ENCODE measurements at places on chromosomes 2 and 18.

DNA sequence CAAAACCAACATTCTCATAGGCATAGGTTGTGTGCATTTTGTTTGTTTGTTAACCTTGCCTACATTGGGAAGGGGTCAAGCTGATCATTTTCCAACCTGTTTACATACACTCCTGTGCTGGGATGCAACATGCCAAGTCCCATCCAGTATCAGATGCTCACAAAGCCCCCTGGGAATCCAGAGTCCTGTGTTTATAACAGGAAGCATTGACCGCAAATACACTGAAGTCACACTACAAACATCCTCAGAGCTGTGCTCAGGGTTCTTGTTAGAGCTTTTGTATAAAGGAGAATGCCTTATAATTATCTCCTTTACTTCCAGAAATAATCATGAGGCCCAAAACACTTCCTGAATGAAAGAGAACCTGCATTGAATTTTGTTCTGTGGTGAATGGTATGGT lies 488.7 kb upstream of the TCF4 start:
- no peak for DNase-seq

DNA sequence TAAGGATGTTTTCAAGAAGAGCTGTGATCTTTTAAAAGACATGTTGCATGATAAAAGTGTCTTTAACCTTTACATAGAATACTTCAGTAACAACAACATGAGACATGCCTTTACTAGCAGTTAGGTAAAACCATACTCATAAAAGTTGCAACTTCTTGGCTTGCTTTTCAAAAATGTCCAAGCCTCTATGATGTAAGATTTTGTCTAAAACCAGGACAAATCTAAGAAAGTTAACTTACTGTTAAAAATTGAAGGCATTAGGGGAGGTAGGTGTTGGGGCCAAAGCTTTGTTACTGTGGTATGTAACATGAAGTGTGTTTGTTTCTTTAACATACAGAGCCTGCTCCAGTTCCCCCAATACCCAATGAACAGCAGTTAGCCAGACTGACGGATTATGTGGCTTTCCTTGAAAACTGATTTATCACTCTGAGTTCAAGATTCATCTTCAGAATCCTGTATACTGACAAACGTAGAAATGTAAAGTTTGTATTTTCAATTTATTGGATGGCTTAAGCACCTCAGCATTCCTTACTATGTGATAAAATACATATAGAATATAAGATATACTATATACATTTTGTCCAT lies 11.7 kb downstream of the COPS8 start:
- DNase-seq = no peak

GRCh38 chr2:167292430-167293171 lies 404.3 kb downstream of the XIRP2 start:
- peak; percentile 81 for DNase-seq

DNA sequence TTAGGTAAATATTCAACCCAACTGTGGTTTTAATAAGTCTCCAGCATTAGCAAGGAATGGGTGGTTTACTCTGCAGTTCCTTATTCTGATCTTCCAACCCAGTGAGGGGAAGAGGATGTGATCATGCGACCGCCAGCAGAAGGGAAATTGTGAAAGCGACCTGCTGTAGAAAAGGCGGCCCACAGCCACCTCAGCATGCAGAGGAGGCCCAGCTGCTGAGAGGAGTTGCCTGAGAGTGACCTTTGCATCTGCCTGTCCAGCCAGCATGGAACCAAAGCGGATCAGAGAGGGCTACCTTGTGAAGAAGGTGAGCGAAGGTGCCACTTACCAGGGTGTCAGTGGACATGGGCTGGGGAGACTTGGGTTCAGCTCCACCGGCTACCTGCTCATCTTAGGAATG lies at the start of gene PLEK:
PLEK (plus strand) TSS at position 196 of the 400 bp plus-strand sequence; CDS start at position 266, 70 bp downstream.
- peak; percentile 23 for DNase-seq

GRCh38 chr18:25042641-25043051 lies 309.3 kb downstream of the ZNF521 start:
- peak; percentile 43 for DNase-seq

DNA sequence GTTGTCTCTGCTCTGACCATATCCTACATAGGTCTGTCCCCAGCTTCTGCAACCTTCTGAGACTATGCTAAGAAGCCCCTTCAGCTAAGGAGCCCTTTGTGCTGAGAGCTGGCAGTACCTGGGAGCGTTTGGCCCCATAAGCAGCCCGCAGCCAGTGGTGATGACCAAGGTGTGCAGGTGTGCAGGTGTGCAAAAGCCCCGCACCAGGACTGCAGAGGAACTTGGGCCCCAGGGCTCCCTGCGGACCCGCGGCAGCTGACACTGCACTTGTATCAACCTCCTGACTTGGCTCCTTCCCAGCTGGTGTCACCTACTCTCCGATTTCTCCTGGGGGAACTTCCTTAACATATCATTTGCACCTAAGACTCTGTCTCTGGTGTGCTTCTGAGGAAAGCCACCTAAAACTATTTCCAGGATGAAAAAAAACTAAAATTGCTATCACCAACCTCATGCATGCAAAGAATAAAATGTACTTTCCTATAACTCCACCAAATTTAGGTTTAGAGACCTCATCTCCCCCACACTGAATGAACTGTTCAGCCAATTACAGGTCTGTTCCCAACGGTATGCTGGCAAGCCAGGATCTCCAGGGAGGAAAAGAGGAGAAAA lies 16.1 kb upstream of the GNAL start:
- DNase-seq = no peak

DNA sequence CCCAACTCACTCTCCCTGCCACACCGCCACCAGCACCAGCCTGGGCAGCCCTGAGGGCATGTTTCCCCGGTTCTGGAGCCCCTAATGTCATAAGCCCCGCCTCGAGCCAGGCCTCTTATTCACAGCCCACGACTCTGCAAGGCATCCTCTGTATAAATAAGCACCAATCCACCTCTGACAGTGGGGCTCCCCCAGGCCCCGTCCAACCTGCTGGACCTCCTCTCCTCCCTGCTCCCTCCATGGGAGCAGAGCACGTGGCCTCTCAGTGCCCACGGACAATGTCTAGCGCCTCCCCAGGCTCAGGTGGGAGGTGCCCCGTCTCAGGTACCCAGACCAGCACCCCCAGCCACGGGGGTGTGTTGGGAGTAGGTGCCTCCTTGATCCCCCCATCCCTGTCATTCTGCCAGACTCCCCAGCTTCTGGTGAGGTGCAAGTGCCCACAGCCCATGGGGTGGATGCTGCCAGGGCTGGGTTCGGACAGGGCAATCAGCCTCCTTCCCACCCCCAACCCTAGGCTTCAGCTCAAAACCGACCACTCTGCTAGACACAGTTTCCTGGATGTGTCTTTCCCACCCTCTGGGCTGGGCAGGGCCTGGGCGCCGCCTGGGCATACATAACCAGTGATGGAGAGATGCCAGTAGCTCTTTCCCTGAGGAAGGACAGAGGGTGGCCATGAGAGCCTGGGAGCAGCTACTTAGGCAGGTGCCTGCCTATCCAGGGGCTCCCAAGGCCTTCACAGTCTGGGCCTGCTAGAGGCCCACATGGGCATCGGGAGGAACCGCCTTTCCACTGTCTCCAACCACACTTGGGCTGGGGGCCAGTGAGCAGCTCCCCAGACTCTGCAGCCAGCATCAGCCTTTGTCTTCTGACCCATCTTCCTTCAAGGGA lies 1.6 kb upstream of the ADRA2B start:
- DNase-seq = no peak

- no peak for DNase-seq
These were observed 129.5 kb downstream of the EVA1A start for GRCh38 chr2:75431276-75431675.

GRCh38 chr18:10056506-10056905 lies 142.7 kb downstream of the VAPA start:
- DNase-seq = no peak

DNA sequence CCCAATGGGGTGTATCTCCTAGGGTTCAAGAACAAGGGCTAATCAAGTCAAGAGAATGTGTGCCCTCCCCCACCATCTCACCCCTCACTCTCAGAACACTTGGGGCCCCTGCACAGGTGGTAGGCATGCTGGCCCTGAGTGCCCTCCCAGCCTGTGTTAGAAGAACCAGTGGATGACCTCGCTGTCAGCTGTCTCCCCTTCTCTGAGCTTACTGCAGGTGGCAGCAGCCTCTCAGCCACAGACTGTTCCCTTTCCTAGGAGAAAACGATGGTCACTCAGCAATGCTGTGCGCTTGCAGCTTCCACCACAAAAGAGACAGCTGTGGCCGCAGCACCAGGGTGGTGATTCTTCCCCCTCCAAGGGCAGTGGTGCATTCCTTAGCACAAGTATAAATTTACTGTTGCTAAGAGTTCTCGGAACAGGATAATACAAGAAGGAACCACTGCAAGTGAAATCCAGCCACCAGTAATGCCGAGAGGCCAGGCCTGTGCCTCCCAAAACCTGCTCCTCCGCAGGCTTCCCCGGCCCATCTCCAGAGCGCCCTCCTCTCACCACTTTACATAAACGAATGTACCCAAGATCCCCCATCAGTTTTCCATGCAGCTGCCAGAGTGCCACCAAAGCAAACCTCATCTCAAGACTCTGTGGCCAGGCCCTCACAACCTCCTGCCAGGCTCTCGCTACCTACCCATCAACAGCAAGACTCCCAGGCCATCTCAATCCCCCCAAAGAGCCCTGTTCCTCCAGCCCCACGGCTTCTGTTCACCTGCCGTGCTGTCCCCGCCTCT lies 935 bp upstream of the RAMP1 start:
- DNase-seq = peak; percentile 77

GRCh38 chr2:14322306-14322705 lies 310.2 kb upstream of the LRATD1 start:
- DNase-seq = peak; percentile 11

- DNase-seq = no peak
These were observed 14.6 kb downstream of the STRADB start for GRCh38 chr2:201466050-201466675.

DNA sequence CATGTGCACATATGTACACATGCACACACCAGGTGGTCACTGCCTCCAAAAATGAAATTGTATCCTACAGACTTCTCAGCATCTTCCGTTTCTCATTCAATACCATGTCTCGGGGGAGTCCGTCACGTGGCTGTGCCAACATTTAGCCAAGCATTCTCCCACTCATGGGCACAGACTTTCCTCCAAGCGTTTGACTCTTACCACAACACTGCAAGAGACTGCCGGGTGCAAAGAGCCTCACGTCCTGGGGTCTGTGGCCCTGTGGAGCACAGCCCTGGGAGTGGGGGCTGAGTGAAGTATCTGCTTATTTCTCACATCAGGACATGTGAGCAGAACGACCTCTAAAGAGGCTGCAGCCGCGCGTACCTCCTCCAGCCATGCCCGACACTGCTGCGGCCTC lies 28.0 kb downstream of the HDAC4 start:
- DNase-seq = no peak

DNA sequence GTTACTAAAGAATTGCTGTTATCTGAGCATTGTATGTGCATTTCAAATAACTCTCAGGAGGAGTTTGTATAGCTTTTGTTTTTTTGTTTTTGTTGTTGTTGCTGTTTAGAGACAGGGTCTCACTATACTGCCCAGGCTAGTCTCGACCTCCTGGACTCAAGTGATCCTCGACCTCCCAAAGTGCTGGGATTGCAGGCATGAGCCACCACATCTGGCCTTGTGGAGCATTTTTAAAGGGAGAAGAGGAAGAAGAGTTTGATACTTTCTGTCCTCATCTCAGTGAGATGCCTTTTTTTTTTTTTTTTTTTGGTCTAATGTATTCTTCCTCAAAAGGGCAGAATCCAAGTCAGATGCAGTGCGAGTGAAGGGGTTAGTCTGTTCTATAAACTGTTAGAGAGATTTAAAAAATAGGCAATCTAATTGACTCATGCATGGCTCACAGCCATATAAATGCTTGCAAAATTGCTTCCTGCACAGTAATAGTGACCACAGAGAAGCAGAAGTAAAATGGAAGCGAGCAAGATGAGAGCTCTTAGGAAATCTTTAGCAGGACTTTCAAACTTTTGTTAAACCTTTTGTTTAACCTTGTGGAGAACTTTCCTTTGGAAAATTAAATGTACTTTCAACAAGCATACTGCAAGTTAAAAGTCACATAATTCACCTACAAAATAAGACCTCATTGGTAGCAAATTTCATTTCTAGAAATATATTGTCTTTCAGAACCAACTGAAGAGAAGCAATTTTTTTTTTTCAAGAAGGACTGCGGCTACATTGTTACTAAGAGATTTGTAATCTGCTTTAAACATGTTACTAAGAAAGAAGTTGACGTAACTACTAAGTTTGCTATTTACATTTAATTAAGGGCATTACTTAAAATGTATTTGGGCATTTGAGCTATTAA lies 52.3 kb upstream of the ROCK1 start:
- DNase-seq = peak; percentile 82

GRCh38 chr18:54551590-54551989 lies 39.5 kb upstream of the DYNAP start:
- peak; percentile 28 for DNase-seq

- no peak for DNase-seq
These were observed 89.6 kb upstream of the PKDCC start for GRCh38 chr2:41958251-41958650.

DNA sequence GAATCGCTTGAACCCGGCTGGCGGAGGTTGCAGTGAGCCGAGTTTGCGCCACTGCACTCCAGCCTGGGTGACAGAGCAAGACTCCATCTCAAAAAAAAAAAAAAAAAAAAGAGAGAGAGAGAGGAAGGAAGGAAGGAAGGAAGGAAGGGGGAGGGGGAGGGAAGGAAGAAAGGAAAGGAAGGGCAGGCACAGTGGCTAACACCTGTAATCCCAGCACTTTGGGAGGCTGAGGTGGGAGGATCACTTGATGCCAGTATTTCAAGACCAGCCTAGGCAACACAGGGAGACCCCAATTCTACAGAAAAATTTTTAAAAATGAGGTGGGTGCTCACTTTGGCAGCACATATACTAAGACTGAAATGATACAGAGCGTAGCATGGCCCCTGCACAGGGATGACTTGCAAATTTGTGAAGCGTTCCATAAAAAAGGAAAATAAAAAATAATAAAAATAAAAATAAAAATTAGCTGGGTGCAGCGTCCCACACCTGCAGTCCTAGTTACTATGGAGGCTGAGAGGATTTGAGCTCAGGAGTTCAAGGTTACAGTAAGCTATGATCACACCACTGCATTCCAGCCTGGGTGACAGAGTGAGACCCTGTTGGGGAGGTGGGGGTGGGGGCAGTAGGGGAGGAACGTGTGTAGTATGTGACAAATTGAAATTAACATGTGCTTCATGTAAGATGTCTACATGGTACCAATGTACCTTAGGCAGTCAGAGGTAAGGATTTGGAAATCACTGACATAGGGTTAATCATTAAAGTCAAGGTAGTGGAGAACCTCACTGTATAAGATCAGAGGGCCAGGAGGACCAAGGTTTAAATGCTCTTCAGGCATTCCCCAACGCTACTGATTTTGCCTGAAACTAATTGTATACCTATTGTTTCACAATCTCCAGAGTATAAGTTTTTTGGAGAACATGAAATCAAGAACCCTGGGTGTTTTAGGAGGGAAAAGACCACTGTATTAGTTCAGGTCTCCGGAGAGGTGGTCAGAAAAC lies 1.4 kb downstream of the WDCP start:
- peak; percentile 28 for DNase-seq

- peak; percentile 12 for DNase-seq
These were observed 99.6 kb upstream of the MGAT5 start for GRCh38 chr2:134154246-134154645.

DNA sequence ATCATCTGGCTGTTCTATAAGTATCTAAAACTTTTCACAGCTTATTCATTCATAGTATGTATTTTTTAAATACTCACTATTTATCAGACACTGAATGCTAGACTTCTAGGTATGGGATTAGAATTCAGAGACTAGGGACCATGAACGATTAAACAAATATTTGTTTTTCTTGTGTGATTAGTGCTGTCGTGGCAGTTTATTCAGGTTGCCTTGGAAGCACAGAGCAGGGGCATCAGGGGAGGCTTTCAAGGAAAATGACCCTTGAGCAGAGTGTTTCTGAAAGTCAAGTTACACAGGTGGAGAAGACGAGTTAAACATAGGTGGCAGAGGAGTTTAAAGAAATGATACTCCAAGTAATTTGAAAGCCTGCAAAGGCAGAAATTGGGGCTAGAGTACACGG lies 5.7 kb downstream of the SPOPL start:
- DNase-seq = no peak

Measured in OCI-M1 (cell line).